ENCODE measurements at places on chromosomes 5 and 9.

- DNase-seq: no peak
These were observed 283.9 kb downstream of the PJA2 start for GRCh38 chr5:109125755-109126429.

DNA sequence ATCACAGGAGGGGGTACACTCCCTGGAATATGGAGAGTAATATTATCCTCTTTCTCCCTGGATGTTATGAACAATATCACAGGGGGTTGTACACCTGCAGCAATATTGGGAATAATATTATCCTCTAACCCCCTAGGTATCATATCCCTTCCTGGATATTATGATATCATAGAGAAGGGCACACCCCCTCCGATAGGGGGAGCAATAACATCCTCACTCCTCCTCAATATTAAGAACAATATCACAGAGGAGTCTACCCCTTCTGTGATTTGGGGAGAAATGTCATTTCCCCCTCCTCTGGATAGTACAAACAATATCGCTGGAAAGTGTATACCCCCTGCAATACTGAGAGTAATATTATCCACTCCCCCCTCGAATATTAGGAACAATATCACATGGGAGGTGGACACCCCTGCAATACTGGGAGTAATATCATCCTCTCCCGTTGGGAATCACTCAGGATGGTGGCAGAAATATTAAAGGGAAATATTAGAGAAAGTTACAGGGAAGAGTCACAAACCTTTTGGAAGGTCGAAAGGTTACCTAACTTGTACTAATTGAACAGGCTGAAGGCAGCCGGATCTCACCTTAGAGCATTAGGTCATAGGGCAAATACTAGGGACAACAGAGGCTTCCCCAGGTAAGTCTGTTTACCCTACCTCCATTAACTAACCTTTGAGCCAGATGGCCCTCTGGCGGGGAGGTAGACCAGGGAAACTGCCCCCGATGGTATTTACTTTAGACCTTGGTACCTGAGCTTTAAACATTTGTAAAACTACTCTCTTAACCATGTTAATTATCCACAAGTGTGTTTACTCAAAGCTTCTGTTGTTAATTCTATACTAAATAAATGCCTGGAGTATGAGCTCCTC is 57.5 kb upstream of the FREM1 start:
- DNase-seq: no peak

- no peak for DNase-seq
These were observed 15.2 kb downstream of the ZBTB5 start for GRCh38 chr9:37449862-37450632.

- DNase-seq: no peak
These were observed 18.6 kb upstream of the AGXT2 start for GRCh38 chr5:35066260-35066795.

Data from NCI-H2081 (cell line).